Myometrial cell (primary cell): ENCODE measurements at places on chromosomes 6 and 20. TPM values are rescaled to one million over a fixed set of nuclear protein-coding genes. Genes with fewer than 3 reads are reported as not detected.

Gene PSMA7
- total RNA-seq, result 520 and 556 TPM in 2 replicates

Gene MEI4
- total RNA-seq, result not detected in 2 replicates

Gene PLA2G7
- total RNA-seq, result not detected in 2 replicates

Gene ARMH2
- not detected in 2 replicates for total RNA-seq

Gene HSD17B8
- total RNA-seq, result 1.6 and 4.0 TPM in 2 replicates

Gene PPIL6
- 0.29 and 1.1 TPM in 2 replicates for total RNA-seq

Gene RPRD1B
- 15.6 and 17.2 TPM in 2 replicates for total RNA-seq

Gene NCOA7
- total RNA-seq, result 7.8 and 10.3 TPM in 2 replicates
